H9 (cell line): ENCODE measurements at places on chromosomes 6 and 20.
A peak's percentile ranks its signal among the peaks of the same experiment; 100 is the strongest.

DNA sequence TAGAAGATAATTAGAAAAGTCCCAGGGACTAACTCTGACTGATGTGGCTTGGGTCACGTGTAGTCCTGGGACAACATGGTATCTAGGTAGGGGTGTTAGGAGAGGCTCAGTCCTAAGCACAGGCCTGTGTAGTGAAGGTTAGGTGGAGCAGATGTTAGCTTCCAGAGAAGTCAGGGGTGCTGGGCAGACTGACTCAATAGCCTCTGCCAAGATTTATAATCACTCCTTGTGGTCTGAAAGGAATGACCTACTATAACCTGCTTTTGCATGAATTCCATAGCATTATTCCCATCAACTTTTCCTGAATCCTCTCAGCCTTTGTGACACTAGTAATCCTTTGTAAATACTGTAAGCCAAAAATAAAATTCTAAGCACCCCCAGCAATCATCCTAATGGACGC lies 10.2 kb upstream of the PEX7 start:
- no peak for DNase-seq

GRCh38 chr20:46549188-46549972 lies 1.1 kb downstream of the OCSTAMP start:
- DNase-seq: no peak

GRCh38 chr6:41420186-41420585 lies 84.8 kb downstream of the NCR2 start:
- DNase-seq: no peak

- peak; percentile 72 for DNase-seq
Observed at GRCh38 chr20:17024513-17025119, 202.2 kb upstream of the PCSK2 start.

DNA sequence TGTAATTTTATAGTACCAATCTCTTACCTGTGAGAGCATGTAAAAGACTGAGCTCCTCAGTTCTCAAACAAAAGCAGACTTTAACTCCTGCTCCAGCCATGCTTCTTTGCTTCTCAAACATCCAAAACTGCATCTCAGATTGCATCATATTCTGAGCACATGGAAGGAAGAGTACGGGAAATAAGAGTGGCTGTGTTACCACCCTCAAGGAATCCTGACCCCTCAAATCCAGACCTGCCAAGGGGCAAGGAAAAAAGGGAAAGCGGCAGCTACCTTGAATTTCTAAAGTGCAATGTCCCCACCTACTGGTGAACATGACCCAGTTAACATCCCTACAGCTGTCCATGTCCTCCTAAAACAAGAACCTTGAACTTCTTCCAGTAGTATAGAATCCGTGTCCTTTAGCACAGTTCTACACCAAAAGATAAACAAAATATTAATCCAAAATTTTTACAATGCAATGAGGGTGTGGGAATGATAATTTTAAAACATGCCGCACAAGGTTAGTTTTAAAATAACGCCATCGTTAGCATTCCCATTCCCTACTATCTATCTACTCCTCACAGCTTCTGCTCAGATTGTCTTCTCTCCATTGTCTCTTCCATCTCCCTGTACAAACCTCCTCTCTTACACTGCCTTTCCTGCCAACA lies 34.1 kb upstream of the HLA-DQB1 start:
- peak; percentile 68 for DNase-seq

DNA sequence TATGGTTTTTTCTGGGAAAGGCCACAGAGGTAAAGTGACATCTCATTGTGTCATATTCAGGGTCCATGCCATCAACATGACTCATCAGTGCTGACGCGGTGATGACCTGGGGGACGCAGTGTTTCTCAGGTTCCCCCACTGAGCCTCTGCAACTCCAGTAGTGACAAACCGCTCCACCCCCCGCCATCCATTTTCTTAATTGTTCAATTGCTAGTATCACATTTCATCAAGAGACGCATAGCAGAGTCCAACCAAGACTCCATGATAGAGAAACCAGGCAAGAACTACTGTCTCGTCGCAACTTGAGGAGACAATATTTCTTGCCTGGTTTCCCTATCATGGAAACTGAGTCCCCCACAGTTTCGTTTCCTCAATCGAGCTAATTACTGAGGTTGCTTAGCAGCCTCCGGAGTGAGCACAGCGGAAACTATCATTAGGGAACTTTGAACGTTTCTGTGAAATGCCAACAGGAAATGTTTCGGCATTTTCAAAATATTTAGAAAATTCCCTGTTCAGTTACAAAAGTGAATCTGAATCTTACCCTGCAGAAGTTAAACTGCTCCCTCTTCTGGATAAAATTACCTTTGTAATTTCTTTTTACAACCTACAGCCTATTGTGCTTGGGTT lies 12.2 kb upstream of the SERPINB1 start:
- peak; percentile 77 for DNase-seq

- no peak for DNase-seq
Observed at GRCh38 chr20:6705106-6705766, 62.2 kb upstream of the BMP2 start.

- peak; percentile 80 for DNase-seq
Observed at GRCh38 chr6:77368660-77369313, 94.5 kb downstream of the HTR1B start.

GRCh38 chr6:156774863-156775405 lies 2.2 kb upstream of the ARID1B start:
- no peak for DNase-seq

GRCh38 chr6:24257282-24257681 lies 100.6 kb downstream of the DCDC2 start:
- DNase-seq: no peak

DNA sequence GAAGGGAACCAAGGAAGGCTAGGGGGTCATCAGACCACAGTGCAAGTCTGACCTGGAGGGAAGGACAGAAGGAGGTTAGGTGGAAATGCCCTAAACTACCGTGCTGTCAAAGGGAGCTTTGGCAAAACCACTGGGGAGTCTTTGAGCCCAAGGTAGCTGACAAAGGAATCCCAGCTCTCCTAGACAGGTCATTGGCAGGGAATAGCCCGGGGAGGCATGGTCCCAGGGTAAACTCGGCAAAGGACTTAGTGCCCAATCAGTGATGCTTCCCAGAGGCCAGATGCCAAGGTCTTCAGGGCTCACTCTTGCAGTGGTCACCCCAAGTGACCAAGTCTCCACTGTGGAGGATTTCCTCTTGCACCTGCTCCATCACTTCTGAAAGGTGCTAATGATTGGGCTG lies 102.3 kb upstream of the CDYL start:
- no peak for DNase-seq
